Smooth muscle cell of bladder (primary cell): ENCODE measurements at places on chromosomes 2 and 18. TPM values are rescaled to one million over a fixed set of nuclear protein-coding genes. Genes with fewer than 3 reads are reported as not detected.

The HRH4 gene
- under 0.01 and 0.18 TPM in 2 replicates for total RNA-seq

The C2orf80 gene
- total RNA-seq: not detected in 2 replicates

The RESP18 gene
- not detected in 2 replicates for total RNA-seq

The RAD51AP2 gene
- not detected in 2 replicates for total RNA-seq

The SKOR2 gene
- total RNA-seq: not detected in 2 replicates
